Heart left ventricle (tissue), 16 donors: ENCODE measurements at places on chromosomes 16 and 17.

- DNase-seq, result peak; percentile 82
These were observed 192.4 kb upstream of the GSE1 start for GRCh38 chr16:85420501-85421337.

- DNase-seq, result no peak
These were observed 330.0 kb upstream of the PMFBP1 start for GRCh38 chr16:72501739-72502593.

GRCh38 chr16:30555315-30556124 is 2.7 kb downstream of the ZNF764 start:
- no peak for DNase-seq

DNA sequence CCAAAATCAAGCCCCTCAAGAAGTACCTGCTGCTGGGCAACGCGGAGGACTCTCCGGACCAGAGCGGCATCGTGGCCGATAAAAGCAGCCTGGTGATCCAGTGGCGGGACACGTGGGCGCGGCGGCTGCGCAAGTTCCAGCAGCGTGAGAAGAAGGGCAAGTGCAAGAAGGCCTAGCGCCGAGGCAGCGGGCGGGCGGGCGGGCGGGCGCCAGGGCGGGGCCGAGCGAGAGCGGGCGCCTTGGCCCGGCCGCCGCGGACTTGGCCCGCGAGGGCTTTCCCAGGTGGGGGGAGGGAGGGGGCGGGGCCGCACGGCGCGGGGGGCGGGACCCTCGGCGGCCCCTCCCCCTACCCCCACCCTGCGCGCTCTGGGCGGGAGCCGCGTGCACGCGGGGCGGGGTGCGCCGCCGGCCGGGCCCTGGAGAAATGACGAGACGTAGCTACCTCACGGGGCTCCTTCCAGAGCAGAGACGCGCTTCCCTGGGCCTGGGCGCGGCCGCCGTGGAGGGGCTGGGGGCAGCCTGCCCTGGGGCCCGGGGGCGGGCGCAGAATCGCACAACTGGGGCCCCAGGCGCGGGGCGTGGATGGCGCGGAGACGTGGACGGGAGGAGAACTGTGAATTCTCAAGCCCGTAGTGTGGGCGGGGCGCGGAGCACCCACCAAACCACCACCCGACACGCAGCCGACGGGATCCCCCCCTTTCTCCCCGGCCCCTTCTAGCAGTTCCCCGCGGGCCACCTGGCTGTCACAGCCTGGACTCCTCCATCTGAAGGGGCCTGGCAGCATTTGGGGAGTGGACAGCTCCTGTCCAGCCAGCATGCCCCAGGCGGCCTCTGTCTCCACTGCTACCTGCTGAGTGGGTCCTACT is 218.7 kb downstream of the NTN1 start:
- DNase-seq, result peak; percentile 86

DNA sequence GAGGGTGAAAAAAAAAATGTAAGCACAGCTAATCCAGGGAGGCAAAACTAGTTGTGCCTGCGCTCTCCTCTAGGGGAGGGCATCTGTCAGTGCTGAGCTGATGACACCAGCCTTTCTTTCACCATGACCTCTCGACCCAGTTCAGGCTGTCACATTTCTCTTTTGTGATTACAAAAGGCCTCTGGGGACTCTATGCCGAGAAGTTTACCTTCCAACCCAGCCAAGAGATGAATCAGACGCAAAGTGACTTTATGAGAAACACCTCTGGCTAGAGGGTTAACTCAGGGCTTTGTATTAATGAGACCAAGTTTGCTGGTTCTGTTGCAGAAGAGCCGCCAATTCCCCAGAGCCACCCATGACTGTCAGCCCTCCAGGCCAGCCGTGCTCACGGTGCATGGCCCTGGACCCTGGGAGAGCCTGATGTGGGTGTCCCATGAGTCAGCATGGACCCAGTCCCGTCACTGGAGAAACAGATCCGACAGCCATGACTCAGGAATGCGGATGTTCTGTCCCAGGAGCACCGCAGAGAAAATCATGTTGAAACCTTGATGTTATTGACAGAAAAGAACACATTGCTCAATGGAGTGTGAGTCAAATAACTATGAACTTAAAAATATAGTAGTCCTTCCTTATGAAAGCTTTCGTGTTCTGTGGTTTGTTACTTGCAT is 437.2 kb downstream of the HS3ST3B1 start:
- DNase-seq, result peak; percentile 82

DNA sequence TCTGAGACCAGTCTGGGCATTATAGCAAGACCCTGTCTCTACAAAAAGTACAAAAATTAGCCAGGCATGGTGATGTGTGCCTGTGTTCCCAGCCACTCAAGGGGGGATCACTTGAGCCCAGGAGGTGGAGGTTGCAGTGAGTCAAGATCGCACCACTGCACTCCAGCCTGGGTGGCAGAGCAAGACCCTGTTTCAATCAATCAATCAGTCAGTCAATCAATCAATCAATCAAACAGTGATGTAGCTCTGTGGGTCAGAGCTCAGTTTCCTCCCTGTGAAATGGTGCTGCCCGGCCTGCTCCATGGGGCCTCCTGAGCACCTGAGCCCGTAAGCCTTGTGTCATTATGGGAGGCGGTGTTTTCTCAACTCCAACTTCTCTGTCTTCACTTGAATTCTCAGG is 167.1 kb upstream of the CIBAR2 start:
- DNase-seq, result no peak

DNA sequence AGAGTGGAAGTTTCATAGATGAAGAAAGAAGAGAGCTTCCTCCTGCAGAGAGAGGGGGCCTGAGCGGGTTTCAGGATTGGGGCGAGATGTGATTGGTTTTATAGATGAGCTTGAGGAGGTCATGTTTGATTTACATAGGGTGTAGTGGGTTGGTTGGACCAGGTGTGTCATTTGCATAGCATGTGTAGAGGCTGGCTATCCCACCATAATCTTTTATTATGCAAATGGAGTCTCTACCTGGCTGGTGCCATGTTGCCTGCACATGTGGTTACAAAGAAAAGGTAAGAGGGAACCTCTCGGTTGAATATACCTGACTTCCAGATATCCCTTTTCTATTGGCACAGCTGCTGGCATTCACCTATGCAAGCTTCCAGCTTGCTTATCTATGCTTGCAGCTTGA is 228.1 kb downstream of the BCAS3 start:
- DNase-seq, result no peak

- peak; percentile 50 for DNase-seq
These were observed 123.1 kb downstream of the OR1D5 start for GRCh38 chr17:2940352-2940751.

- no peak for DNase-seq
These were observed 3.9 kb upstream of the WNT9B start for GRCh38 chr17:46847204-46848191.

DNA sequence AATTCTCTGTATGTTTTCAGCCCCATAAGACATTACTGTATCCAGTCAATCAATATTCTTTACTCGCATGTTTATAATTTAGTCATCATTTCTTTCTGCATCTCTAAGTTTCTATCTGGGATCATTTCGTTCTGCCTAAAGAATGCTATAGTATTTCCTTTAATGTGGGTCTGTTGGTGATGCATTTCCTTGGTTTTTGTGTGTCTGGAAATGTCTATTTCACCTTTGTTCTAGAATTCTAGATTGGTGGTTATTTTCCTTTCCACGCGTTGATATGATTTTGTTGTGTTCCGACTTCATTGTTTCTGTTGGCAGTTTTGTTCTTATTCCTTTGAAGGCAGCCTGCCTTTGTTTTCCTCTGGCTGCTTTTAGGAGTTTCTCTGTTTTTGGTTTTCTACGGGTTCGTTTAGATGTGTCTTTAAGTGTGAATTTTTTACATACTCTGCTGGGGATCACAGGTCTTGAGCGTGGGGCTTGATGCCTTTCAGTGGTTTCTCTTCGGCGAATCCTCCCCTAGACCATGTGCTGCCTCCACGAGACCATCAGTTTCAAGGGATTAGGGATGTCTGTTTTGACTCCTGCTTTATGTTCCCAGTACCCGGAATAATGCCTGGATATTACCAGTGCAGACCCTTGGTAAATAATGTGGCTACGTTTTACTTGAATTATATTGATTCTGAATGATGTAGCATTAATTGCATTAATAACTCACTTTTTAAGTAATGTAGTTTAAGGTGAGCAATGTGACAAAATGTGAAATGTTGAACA is 23.5 kb downstream of the POLR3E start:
- DNase-seq, result no peak
